ENCODE measurements at places on chromosomes 5 and 9.

DNA sequence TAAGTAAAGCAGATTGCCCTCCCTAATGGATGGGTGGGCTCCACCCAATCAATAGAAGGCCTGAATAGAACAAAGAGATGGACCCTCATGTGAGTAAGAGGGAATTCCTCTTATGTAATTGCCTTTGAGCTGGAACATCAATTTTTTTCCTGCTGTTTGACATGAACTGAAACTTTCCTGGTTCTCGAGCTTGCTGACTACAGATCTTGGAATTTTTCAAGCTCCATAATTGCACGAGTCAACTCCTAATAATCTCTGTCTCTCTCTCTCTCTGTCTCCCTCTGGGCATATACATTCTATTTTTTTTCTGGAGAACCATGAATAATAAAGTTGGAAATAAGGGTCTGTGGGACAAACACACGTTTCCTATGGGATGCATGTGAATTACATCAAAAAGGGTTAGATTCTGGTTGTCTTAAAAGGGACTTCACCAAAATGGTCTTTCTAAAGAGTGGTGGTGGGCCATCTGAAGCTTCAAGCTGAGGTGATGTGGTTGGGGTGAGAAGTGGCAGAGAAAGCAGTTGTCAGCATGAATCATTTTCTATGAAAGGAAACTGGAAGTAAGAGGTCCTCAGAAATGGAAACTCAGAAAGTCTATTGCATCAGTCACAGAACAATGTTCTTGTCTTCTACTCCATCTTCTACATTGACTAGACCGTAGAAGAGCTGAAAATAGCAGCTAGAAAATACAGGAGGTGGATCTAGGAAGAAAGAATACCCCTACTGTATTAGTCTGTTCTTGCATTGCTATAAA is 47.0 kb upstream of the HOMER1 start:
- peak; percentile 28 for DNase-seq

DNA sequence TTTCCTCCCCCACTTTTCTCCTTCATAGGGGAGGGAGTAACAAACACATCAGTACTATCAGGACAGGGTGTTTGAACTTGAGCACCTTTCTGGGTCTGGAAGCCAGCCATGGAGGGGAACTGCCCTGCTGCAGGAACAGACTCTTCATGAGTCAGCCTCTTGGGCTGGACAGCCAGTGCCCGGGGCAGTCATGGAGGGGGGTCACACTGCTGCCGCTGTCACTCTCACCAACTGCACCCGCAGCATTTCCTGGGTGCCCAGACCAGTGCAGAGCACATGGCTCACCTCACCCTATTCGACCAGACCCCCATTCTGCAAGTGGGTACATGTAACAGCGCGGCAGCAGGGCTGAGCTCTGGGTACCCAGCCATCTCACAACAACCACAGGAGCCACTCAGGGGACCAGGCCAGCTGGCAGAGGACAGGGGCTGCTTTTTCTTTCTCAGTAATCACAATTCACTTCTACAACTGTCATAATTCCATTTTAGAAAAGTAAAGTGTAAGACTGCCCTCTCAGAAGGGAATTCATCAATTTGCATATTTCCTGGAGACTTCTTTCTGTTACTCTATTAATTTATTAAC is 118.4 kb downstream of the CTNND2 start:
- no peak for DNase-seq

GRCh38 chr9:37036776-37037502 is 2.9 kb upstream of the PAX5 start:
- DNase-seq = no peak

- DNase-seq = no peak
These were observed 147.8 kb downstream of the AOPEP start for GRCh38 chr9:94874316-94874715.

DNA sequence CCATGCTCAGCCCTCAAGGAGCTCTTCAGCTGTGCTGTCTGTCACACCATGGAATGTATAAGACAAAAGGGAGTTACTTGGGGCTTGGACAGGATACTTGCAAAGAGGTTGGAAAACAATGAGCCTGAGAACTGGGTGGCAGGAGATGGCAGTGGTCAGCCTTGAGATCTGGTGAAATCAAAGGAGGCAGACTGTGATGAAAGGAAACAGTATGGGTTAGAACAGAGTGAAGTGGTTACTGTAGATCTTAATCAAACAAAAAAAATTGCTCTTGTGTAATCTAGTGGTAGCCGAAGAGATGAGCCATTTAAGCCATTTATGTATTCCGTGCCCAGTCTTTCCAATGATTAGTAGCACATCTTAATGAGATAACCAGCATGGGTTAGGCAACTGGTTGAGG is 142.2 kb downstream of the SV2C start:
- DNase-seq = no peak

DNA sequence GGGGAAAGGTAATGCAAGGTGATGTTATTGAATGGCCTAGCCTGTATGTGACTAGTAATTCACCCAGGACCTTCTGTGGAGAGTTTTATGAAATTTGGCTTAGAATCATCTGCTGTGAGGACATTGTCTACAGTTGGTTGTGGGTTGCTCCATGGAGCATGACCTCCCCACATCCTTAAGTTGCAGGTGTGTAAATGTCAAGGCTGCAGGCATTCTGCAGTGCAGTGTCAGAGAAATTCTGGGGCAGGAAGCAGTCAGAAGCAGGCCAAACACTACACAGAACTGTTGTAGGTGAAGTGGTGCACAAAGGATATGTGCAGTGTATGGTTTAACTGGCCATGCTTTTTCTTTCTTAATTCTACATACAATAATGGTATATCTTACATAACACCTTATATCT is 588.3 kb downstream of the EBF1 start:
- peak; percentile 27 for DNase-seq

GRCh38 chr5:36215910-36216309 is 25.8 kb downstream of the NADK2 start:
- no peak for DNase-seq

GRCh38 chr5:68196876-68197275 is 18.7 kb upstream of the PIK3R1 start:
- DNase-seq = peak; percentile 40

DNA sequence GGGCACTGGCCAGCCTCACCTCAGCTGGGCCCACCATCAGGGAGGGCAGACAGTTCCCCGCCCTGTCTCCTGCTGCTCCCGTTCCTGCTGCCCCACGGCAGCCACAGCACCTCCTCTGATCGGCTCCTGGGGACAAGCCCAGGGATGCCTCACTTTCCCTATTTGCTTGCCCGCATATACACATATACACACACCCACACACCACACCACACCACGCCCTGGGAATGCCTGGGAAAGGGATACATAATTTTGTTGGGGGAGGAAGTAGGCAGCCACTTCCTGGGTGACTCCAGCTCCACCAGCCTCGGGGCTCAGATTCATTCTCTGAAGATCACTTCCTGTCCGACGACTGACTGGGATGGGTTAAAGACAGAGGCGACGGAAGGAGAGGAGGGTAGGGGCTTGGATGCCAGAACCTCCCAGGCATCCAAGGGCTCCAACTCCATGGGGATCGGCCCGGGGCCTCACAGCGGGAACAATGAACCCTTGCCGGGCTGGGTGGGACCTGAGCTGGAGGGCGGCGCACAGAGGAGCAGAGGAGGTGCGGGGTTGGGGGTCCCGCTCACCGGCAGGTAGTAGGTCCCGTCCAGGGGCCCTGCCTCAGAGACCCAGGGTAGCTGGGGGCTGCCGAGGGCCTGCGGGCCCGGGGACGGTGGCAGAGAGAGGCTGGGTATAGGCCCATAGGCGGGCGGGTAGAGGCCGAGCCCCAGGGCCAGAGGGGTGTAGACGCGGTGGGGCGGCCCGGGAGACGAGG is 2.0 kb upstream of the MZB1 start:
- DNase-seq = no peak

DNA sequence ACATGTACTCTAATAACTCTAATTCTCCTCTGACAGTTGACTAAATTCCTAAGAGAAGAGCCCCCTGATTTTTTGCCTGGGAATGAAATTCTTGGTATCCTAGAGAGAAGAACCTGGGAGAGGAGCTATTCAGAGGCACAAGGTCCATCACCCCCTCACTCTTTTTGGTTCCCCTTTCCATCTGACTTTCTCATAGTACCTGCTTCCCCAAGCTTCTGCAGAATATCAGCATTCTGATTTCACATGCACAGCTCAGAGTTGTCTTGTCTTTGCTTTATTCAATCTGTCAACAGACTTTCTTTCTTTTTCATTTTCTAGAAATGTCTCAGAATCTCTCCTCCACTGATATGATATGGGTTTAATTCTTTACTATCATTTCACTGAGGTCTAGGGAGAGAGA is 141.5 kb upstream of the FBXL17 start:
- DNase-seq = no peak

- DNase-seq = peak; percentile 4
These were observed 150.5 kb downstream of the YTHDC2 start for GRCh38 chr5:113663879-113664541.

- DNase-seq = no peak
These were observed 17.4 kb downstream of the LMNB1 start for GRCh38 chr5:126794157-126794828.

DNA sequence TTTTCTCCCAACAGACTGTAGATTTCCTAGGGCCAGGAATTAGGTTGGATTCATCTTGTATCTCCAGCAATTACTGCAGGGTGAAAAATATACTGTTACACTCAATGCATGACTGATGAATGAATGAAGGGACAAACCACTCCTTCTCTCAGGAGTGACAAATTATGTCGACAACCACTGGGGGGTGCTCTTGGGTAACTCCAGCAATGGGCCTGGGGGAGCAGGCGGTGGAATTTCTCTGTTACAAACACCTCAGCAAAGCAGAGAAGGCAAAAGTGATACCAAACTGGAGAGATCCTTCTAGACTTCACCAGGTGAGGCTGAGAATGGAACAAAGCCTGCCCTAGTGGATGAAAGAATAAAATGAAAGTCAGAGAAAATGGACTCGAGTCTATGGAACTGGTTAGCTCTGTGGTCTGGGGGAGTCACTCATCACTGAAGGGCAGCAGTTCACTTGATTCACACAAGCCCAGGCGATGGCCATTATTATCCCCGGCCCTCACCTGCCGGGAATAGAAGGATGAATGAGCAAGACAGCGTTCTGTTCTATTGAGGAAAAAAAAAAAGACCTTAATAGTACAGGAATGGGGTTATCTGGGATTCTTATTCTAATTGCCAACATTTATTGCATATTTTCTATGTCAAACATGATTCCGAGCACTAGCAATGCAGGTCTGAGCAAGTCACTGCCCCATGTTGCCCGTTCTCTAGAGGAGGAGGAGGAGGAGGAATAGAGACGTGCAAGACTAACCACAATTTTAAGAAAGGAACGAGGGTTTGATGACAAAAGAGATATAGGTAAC is 341.1 kb downstream of the ASTN2 start:
- DNase-seq = no peak

GRCh38 chr5:15798006-15798405 is 298.0 kb downstream of the FBXL7 start:
- DNase-seq = no peak

DNA sequence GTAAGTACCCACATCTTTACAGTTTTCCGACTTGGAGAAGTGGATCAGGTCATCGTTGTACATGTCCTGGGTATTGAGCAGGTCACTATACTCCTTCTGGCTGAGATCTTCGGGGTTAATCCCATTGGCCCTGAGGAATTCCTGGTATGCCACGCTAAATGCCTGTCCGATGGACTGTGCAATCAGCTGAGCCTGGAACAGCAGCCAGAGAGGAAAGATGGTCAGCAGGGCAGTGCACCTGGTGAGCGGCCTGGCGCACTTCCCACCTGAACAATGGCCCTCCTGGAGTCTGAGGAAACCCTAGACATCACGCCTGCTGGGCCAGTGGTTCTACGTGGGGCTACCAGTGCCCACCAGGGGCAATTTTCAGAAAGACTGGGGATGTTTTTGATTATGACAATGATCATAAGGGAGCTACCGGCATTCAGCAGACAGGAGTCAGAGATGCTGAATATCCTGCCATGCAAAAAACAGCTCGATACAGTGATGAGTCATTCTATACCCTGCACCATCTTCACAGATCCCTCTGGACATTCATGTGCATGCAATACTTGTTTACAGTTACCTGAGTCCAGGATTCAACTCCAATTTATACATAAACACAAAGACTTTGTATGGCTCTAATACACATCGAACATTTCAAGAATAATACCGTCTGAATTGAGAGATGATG is 127.2 kb downstream of the ENTREP1 start:
- DNase-seq = no peak

GRCh38 chr9:93645149-93645889 is 68.9 kb downstream of the PHF2 start:
- no peak for DNase-seq

- DNase-seq = no peak
These were observed 607.6 kb downstream of the PTPRD start for GRCh38 chr9:10005206-10005605.

DNA sequence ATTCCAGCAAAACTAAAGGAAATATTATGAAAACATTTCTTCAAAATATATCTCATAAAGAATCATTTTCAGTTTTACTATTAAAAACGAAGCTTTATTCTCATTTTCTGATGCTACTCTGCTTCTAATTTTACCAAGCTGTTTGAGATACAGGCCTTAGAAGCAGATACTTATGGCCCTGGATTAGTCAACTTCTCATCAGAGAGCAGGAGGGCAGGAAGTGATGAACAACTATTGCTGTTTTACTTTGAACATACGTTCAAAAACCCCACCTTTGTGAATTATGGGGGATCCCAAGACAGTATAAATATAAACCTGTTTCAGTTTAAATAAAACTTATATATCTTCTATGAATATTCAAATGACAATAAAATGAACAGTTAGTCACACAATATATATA is 16.0 kb downstream of the MPDZ start:
- DNase-seq = no peak

GRCh38 chr9:36905101-36906066 is 128.7 kb downstream of the PAX5 start:
- no peak for DNase-seq

- DNase-seq = no peak
These were observed at the start of gene PROP1 for GRCh38 chr5:177995691-177996595. PROP1 (minus strand) TSS chr5:177996242; CDS start chr5:177995933, 309 bp downstream.

DNA sequence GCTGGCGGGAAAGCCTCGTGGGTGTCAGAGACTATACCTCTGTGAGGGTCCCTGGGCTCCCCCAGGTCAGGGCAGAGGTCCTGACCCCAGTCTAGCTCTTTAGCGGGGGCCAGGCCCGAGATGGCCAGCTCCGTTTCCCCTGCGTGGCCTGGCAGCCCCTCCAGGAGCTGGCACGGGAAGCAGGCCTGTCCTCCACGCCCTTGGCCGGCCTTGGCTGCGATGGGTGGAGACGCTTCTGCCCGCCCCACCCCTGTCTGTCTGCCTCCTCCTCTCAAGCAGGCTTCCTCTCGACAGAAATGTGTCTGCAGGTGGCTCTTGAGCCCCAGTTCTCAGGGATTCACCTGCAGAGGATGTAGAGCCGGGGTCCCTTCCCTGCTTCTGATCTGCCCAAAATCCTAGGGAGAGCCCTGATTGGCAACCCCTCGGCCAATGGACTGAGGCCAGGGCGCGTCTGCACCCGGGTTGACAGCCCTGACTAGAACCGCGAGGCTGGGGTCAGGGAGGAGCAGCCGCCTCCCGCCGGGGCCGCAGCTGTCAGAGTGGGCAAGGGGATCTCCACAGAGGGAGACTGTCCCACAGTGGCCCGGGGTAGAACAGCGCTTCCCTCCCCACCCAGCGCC is 2.6 kb upstream of the GRIN1 start:
- peak; percentile 30 for DNase-seq

- no peak for DNase-seq
These were observed 7.5 kb downstream of the HBEGF start for GRCh38 chr5:140338908-140339307.

- no peak for DNase-seq
These were observed 119.9 kb downstream of the DOCK2 start for GRCh38 chr5:169757016-169757415.

- DNase-seq = no peak
These were observed 15.4 kb downstream of the CERT1 start for GRCh38 chr5:75496026-75496425.
